Natural killer cell treated with Interleukin-12 subunit alpha and Interleukin-12 subunit beta and Interleukin-15 and Interleukin-18, amount 100 ng/mL, for 72 hours (primary cell): ENCODE measurements at places on chromosomes 11 and 22. TPM values are rescaled to one million over a fixed set of nuclear protein-coding genes. Genes with fewer than 3 reads are reported as not detected.

- no peak for DNase-seq
Measured at GRCh38 chr22:24752088-24752623, 22.4 kb downstream of the PIWIL3 start.

The SLC22A6 gene
- total RNA-seq, result not detected

The CCDC81 gene
- 0.67 TPM for total RNA-seq

GRCh38 chr11:81892770-81893635, 840.7 kb downstream of the FAM181B start:
- DNase-seq, result no peak

The HEPN1 gene
- total RNA-seq, result not detected
